Astrocyte of the cerebellum (primary cell): ENCODE measurements at places on chromosomes 2 and 18.

DNA sequence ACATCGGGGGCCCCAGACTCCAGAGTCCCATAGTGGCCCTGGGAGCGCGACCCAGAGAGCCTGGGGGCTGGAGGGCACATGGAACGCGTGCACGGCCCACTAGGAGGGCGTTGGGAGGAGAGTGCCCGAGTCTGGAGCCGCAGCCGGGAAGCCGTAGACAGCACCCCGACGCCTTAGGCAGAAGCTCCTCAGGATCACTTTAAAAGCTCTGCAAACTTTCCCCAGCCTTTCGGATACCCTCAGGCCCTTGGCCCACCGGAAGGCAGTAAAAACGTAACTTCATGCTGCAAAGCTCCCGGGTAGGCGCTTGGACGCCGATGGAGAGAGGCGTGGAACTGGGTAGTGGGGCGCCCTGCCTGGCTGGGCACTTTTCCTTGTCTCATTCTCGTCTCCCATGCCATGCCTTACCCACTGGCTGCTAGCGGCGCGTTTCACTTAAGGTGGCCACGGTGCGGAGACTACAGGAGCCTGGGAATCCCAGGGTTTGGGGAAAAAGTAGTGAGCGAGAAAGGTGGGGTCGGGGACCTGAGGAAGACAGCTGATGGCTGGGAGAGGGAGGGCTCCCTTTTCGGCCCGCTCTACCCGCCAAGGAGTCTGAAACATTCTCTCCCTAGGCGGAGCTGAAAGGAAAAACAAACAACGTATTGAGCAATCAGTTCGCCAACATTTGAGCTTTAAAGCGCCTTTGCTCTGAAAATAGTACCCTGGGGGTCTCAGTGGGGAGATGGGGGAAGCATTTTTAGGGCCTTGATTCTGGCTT is 141.8 kb downstream of the MEIS1 start:
- DNase-seq: no peak

DNA sequence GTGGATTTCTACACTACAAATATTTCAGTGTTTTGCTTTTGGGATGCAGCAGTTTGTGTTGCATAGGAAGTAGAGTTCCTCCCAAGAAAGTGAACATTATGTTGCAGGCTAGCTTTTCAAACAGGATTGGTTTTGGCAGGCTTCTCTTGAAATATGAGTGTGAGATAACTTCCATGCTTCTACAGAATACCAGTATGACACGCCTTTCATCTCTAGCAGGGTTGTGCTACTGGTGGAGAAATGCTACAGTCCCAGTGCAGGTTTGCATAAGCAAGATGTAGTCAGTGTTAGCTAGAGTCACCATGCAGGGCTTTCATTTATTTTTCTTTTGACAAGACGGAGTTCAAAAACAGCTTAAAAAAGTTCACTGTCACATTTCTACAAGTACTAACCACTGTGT is 17.1 kb upstream of the CAVIN2 start:
- DNase-seq: no peak

GRCh38 chr2:151403914-151404313 is 5.8 kb upstream of the RIF1 start:
- no peak for DNase-seq

DNA sequence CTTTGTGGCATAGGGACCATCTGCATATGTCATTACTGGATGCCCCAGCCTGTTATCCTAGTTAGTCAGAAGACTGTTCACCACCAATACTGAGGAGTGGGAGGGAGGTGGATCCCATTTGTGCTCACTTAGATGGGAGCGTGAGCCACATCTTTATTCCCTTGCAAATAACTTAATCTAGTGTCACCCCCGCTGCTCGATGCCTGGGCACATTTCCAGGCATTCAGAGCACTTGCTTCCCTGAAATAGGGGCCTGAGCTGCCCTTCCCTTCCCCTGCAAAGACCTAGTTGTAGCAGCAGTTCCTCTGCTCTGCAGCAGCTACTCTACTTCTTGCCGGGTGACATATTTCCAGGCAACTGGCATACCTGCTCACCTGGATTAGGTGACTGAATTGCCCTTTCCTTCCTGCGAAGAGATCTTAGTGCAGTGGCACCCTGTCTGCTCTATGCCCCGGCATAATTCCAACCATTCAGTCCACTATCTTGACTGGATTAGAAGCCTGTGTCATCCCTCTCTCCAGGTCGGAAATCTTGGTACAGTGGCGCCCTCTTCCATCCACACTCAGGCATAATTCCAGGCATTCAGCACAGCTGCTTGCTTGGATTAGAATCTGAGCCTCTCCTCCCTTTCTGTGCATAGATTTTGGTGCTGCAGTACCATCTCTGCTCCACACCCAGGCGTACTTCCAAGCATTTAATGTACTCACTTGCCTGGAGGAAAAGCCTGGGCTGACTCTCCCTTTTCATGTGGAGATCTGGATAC is 1389.1 kb upstream of the TMEFF2 start:
- no peak for DNase-seq
